Activated CD4-positive, alpha-beta T cell treated with anti-CD3 and anti-CD28 coated beads, Interleukin-2, amount 50 U/mL, for 4 hours (primary cell): ENCODE measurements at places on chromosomes 3 and 15.

- no peak for DNase-seq
Observed at GRCh38 chr3:103269287-103269686, 834.5 kb downstream of the ZPLD1 start.

DNA sequence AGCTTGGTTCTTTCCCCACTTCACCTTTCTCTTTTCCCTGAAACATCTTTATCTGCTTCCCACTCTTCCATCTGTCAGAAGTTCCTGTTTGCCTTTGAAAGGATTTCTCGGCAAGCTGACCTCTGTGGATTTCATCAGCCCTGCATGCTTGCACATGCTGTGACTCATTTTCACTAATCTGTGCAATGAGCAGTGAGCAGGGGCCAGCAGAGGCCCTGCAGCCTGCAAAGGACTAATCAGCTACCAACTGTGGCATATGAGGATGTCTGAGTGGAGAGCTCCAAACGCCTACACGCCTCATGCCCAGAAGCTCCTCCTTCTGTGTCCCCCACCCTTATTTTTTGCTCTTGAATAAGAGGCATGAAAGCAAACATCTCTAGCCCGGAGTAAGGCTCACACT is 333.0 kb upstream of the SEMA6D start:
- DNase-seq: no peak

- no peak for DNase-seq
Observed at GRCh38 chr15:79442911-79443310, 10.8 kb downstream of the MINAR1 start.

GRCh38 chr3:186598108-186598784 is 14.6 kb upstream of the AHSG start:
- no peak for DNase-seq

GRCh38 chr3:33212406-33212805 is 6.2 kb downstream of the SUSD5 start:
- no peak for DNase-seq

- no peak for DNase-seq
Observed at GRCh38 chr3:9110316-9110715, 139.1 kb downstream of the SRGAP3 start.

- DNase-seq: no peak
Observed at GRCh38 chr15:41794081-41794480, 19.8 kb downstream of the MAPKBP1 start.

- peak; percentile 57 for DNase-seq
Observed at GRCh38 chr15:86624261-86625036, 544.8 kb downstream of the AGBL1 start.

DNA sequence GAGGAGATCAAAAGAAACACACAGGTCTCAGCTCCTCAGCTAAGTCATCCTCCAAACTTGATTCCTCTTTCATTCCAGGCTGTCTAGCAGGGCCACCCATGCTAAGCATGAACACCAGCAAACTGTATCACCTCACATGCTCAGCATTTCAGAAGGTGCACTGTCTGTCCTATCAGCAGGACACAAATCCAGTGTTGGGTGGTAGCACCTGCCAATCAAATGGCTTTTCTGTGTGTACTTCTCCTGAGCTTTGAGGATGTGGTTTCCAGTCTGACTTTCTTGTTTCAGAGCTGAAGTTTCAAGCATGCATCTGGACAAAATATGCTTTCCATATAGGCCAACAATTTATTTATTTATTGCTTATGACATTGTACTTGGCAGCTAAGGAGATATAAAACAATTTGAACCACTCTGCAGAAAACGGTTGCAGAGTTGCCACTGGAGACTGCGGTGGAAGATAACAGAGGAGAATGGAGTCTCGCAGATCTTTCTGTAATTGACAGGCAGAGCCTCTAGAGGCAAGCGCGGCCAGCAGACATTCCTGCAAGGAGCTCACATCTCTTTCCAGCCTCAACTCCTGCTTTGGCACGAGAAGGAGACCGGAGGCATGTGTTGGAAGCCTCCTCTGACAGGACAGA is 167.1 kb upstream of the WNT5A start:
- DNase-seq: no peak

DNA sequence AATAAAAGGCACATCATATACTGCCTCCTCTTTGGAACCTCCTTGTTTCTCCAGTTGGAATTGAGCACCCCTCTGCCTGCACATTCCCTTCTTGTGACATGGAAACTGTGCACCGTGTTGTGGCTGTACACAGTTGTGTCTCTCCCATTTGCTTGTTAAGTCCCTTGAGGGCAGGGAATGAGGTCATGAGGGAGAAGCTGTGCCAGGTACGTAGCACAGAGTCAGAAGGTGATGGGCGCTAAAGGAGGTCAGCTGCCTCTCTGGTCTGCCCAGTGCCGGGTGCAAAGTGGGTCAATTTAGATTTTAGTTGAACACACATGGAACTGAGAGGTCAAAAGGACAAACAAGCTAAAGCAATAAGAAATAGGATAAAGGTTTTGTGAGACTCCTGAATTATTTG is 124.4 kb downstream of the FAM43A start:
- DNase-seq: no peak

- no peak for DNase-seq
Observed at GRCh38 chr3:148955544-148956346, 35.6 kb upstream of the GYG1 start.

DNA sequence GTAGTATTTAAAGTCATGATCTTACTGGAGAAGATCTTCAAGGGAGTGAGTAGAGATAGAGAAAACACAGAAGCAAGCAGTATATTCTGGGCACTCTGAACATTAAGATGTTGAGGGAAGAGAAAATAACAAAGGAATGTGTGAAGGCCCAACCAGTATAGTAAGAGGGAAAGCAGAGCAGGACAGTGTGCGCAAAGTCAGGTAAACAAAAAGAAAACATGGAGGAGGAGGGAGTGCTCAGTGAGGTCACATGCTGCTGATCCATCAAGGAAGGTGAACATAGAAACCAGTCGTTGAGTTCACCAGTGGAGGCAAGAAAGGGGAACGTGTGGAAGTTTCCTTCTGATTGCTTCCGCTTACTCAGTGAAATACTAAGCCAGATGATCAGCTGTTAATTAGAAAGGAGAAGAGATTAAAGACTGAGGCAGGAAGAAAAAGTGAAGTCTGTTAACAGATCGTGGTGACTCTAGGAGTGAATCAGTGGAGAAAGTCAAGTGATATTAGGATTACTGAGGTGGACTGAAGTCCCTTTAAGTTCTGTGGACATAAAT is 47.2 kb downstream of the OPA1 start:
- DNase-seq: no peak

- DNase-seq: no peak
Observed at GRCh38 chr3:14780927-14781507, 37.7 kb upstream of the FGD5 start.

DNA sequence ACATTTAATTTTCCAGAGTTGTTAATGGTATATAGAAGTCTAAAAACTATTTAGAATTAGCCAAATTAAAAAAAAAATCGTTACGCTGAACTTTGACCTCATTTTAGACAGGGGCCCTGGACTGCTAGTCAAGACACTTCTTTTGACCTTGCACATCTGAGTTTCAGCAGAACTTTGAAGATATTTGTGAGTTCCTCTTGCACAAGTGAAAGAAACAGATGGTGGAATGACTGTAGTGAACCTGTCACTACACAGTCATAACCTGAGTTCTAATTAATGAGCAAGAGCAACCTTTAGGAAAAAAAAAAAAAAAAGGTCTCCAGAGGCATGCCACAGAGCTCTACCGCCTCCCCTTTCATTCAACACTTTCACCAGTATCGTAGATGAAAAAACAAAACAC is 5.3 kb downstream of the MYO5C start:
- no peak for DNase-seq

DNA sequence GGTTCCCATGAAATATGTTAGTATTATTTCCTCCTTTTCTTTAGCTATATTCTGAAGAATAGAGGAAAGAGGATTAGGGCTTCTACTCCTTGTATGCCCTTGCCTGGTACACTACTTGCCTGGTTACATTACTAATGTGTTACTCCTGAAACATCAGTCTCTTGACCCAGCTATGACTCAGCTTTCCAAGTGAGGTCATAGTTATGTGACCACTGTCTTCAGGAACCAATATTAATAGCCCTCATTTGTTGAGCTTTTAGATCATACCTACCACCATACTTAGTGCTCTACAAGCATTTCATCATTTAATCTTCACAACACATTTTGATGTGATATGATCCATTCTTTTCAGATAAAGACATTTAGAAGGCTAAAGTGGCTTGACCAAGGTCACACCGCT is 60.3 kb downstream of the CMSS1 start:
- DNase-seq: no peak

GRCh38 chr15:67174864-67175573 is 79.4 kb downstream of the AAGAB start:
- peak; percentile 40 for DNase-seq

GRCh38 chr3:121545049-121545573 is 677 bp downstream of the POLQ start:
- no peak for DNase-seq

DNA sequence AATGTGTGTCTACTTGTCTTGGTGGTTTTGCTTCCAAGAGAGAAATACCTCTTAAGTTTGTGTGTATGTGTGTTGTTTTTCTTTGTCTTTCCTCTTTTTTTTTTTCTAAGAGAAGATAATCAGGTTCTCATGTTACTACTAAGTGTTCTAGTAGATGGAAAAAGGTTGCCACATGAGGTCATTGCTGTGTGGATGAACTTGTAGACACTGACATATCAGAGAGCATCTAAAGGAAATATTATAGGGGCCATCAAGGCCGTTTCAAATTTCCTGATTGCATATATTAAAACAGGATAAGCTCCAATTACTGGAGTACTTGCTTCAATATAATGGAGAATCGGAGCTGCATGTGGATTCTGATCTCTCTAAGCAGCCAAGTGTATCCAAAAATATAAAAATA is 747.5 kb downstream of the NR2F2 start:
- DNase-seq: no peak

- peak; percentile 37 for DNase-seq
Observed at GRCh38 chr3:57983734-57984518, 24.3 kb upstream of the FLNB start.

DNA sequence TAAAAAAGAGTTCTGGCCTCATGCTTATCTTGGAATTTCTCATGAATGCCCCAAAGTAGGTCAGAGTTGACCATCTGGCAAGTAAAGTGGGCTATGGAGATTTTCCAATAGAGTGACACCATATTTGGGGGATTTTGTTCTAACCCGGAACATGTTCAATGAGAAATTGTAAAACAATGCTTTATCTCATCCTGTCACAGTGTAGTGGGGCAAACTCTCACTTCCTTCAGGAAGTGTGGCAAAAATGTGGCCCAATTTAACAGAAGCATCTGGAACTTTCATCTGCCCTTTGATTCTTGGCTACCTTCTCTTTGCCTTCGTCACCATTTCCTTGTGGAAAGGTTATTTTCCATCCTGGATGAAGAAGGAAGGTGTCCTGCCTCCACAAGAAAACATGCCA is 70.8 kb downstream of the ADAMTS9 start:
- no peak for DNase-seq

DNA sequence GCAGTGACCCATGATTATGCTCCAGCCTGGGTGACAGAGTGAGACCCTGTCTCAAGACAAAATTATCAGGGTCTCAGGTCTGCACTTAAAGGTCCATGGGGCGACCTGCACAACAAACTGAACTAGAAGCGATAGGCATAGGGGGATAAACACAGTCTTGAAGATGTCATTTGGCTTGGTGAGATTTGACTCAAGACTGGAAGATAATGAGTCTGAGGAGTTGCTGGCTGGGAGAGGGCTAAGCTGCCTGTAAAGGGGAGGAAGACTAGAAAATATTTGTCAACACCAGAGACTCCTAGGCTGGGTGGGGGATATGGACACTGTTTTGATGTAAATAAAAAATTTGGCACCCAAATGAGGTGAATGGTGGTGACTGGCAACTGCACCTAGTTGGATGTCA is 19.8 kb downstream of the GHRL start:
- DNase-seq: no peak

DNA sequence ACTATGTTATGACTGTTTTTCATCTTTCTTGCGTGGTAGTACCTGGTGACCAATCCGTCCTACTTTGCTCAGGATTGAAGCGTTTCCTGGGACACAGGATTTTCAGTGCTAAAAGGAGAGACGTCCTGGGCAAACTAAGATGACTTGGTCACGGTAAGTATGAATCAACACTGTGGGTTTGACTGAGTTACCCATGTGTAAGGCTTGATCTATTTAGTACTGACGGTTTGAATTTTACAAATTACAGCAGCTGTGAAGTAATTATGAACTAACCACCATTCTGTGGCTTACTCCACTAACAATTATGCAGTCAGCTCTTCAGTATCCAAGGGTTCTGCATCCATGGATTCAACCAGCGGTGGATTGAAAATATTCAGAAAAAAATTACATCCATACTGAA is 172.9 kb upstream of the FEZF2 start:
- DNase-seq: no peak

DNA sequence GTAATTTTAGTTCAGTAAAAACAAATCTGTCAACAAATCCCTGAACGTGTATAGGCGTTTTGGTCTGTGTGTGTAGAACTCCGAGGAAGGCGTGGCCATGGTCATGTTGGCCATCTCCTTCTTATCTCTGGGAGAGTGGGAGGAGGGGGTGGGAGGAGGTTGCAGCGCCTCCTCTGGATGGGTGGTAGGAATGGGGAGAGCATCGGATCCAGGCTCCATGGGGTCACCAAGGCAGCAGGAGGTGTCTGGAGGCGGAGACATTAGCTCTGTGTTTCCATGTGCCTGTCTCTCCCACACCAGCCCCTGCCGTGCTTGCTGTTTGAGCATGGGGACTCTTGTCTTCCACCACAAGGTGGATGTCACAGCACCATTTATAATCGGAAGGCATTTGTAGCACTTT is 34.5 kb upstream of the TRPM1 start:
- DNase-seq: no peak

DNA sequence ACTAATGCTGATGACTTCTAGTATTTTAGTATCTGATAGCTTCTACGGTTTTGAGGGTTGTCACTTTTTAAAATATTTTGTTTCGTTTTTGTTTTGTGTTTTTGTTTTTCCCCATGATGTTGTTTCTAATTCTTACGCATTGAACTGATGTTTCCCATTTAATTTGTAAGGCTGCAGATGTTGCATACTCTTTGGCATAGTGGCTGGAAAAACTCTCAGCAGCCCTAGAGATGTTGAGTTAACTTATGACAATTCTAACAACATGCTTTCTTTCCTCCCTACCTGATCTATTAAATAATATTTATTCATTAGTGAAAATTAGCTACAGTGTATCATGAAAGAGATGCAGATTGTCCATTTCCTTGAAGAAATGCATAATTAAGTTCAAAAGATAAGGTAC is 559.3 kb upstream of the GRM7 start:
- DNase-seq: no peak

DNA sequence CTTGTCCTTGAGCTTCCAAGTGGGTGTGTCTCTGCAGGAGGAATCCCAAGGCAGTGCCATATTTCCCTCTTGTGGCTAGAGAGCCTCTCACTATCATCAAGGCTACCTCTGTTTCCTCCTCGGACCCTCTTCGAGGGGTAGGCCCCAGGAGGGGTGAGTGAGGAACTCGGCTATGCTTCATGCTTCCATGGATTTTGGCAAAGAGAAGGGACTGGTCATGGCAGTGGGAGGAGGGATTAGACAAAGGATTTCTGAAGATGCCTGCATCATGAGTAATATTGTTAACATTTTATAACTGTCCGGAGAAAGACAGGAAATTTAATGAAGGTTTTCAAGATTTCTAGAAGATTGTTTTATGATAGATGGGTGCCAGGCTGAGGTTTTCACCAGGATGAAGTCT is 241.5 kb downstream of the CLSTN2 start:
- DNase-seq: no peak

GRCh38 chr15:101570241-101570640 is 80.7 kb upstream of the PCSK6 start:
- no peak for DNase-seq

GRCh38 chr3:183871541-183871940 is 13.1 kb downstream of the PARL start:
- DNase-seq: no peak

- no peak for DNase-seq
Observed at GRCh38 chr15:78943692-78944091, 1.2 kb downstream of the CTSH start.

- no peak for DNase-seq
Observed at GRCh38 chr3:106204160-106204868, 335.5 kb upstream of the CBLB start.
